Activated naive CD8-positive, alpha-beta T cell treated with anti-CD3 and anti-CD28 coated beads, Interleukin-2, amount 10 ng/mL, durations not matched to agents 7 days and 5 days (primary cell): ENCODE measurements at places on chromosomes 2 and 18. TPM values are rescaled to one million over a fixed set of nuclear protein-coding genes. Genes with fewer than 3 reads are reported as not detected.
A peak's percentile ranks its signal among the peaks of the same experiment; 100 is the strongest.

GRCh38 chr2:199740111-199740428, 110.9 kb downstream of the FTCDNL1 start:
- no peaks in the 10 kb centered on the region for H3K36me3 ChIP-seq
- DNase-seq, result no peak
- H3K27ac ChIP-seq, result no peak overlapping the region
- H3K27me3 ChIP-seq, result peaks cover 16% of the 10 kb centered on the region
- H3K4me1 ChIP-seq, result peaks cover 4% of the 10 kb centered on the region

DNA sequence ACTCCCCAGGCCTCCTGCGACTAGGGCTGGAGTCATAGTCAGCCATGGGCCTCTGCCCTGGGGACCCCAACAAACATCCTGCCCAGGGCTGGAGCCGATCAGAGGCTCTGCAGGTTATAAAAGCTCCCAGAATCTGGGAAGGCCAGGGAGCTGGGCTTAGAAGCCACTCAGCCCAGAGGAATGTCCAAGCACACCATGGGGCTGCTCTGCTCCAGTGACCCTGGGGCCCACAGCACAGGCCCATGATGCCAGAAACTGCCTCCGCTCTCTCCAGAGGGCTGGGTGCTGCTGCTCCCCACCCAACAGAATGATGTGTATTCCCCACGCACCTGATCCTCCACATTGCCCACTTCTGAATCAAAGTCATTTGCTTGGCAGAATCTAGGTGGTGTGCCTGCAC, 88.5 kb downstream of the ARMC9 start:
- no peak for DNase-seq
- H3K27me3 ChIP-seq, result no peaks in the 10 kb centered on the region
- H3K4me1 ChIP-seq, result no peaks in the 10 kb centered on the region
- H3K36me3 ChIP-seq, result no peaks in the 10 kb centered on the region
- no peak overlapping the region for H3K4me3 ChIP-seq

GRCh38 chr2:233281992-233282603, 25.5 kb upstream of the SAG start:
- peaks cover 23% of the 10 kb centered on the region for H3K4me1 ChIP-seq
- DNase-seq, result no peak
- H3K4me3 ChIP-seq, result no peak overlapping the region

The ZNF892 gene
- 4.8 TPM for total RNA-seq

DNA sequence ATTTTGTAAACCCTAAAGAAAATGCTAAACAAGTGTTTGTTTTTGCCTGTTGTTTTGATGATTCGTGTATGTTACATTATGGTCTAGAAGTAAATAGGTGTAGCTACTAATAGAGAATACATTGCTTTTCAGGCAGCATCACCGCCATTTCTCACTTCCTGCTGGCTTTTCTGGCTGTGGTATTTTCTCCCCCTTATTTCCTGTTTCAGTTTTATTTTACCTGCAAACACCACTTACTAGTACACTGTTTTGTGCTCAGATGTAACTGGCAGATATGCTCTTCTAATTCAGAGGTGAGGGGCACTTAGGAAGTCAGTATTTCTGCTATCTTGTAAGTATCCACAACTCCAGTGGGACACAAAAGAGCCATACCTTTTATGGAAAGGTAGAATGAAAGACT, 38.1 kb upstream of the SLC3A1 start:
- H3K4me3 ChIP-seq, result peak overlapping the region; percentile 61
- H3K36me3 ChIP-seq, result peaks cover 4% of the 10 kb centered on the region
- no peak for DNase-seq
- peak overlapping the region; percentile 69 for H3K27ac ChIP-seq

- no peak overlapping the region for H3K4me3 ChIP-seq
- H3K36me3 ChIP-seq, result no peaks in the 10 kb centered on the region
- no peak for DNase-seq
- peaks cover 3% of the 10 kb centered on the region for H3K4me1 ChIP-seq
These were observed 133.6 kb downstream of the SOCS6 start for GRCh38 chr18:70422391-70422965.

GRCh38 chr2:203893401-203893800, 25.8 kb downstream of the CTLA4 start:
- H3K27ac ChIP-seq, result no peak overlapping the region
- H3K4me1 ChIP-seq, result peaks cover 34% of the 10 kb centered on the region
- H3K36me3 ChIP-seq, result peaks cover 9% of the 10 kb centered on the region
- DNase-seq, result no peak

- peaks cover 42% of the 10 kb centered on the region for H3K27me3 ChIP-seq
- no peak overlapping the region for H3K27ac ChIP-seq
- peaks cover 7% of the 10 kb centered on the region for H3K36me3 ChIP-seq
These were observed 81.0 kb upstream of the EPAS1 start for GRCh38 chr2:46216213-46216612.

DNA sequence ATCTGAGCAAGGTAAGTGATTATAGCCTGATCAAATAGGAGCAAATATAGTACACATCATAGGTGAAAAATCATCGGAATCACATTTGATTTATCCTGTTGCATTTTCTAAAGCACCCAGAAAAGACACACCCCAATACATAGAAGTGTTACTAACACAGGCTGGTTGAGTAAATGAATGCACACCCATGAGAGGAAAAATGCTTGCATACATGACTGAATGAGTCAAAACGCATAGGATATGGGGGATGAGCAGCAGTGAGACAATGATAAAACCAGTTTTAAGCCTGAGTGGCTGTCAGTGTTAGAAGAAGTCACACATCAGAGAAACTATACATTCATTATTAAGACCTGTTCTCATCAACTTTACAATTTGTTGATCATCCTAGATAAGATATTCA, 449.6 kb upstream of the CDH20 start:
- no peaks in the 10 kb centered on the region for H3K4me1 ChIP-seq
- no peak for DNase-seq
- H3K27me3 ChIP-seq, result no peaks in the 10 kb centered on the region
- no peak overlapping the region for H3K27ac ChIP-seq
- no peaks in the 10 kb centered on the region for H3K36me3 ChIP-seq

DNA sequence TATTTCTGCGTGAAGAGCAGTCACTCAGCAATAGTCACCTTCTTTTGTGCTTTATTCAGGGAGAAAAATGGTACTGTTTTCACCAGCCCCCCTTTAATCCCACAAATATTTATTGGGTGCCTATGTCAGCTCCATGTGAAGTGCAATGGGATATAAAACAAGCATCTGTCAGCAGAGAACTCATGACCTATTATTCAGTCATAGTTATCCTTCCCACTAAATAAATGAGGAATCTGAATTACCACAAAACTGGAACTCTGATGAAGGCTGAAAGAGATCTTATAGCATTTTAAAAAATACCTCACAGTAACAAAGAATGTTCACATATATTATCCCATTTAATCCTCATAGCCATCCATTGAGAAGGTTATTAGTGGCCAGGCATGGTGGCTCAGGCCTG, 45.8 kb downstream of the DHX57 start:
- no peak overlapping the region for H3K27ac ChIP-seq
- H3K27me3 ChIP-seq, result no peaks in the 10 kb centered on the region
